ENCODE measurements at places on chromosomes 1 and 21.
A peak's percentile ranks its signal among the peaks of the same experiment; 100 is the strongest.

DNA sequence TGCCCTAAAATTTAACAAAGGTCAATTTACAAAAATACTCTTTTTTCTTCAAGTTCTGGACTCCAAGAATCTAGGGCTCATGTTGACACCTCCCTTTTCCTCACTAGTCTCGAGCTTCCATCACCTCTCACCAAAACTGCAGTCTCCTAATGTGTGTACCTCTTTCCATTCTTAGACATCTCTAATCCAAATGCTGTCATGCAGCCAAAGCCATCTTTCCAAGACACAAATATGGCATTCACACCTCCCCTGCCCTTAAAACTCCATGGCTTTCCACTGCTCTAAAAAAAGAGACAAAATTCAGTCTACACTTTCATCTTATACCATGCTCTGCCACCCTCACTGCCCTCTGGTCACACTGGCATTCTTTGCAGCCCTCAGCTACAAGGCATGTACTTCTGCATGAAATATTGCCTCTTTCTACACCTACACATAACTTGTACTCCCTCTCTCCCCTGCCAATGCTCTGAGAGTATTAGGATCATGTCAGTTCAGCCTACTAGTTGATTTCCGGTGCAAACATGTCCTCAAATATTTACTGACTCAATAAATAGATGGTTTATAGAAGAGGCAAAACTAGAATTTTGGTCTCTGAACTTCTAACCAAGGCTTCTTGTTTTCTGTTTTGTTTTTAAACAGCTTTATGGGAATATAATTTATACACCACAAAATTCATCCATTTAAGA is 26.9 kb downstream of the ADSS2 start:
- no peak for DNase-seq

DNA sequence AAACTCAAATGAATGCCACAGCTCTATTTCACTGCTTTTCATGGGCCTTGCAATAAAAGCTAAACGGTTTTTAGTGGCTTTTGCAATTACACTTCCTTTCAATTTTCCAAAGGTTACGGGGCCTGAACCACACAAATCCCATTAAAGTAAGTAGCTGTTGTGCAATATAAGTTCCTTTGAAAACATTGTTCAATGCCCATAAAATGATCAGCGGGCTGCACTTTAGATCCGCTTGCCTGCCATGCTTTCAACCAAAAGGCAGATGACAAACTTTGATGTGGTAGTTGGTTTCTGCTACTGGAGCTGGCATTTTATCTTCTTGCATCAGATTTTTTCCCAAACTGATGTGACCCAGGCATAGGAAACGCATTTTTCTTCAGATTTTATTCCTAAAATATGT is 50.2 kb downstream of the PRRX1 start:
- DNase-seq: no peak

DNA sequence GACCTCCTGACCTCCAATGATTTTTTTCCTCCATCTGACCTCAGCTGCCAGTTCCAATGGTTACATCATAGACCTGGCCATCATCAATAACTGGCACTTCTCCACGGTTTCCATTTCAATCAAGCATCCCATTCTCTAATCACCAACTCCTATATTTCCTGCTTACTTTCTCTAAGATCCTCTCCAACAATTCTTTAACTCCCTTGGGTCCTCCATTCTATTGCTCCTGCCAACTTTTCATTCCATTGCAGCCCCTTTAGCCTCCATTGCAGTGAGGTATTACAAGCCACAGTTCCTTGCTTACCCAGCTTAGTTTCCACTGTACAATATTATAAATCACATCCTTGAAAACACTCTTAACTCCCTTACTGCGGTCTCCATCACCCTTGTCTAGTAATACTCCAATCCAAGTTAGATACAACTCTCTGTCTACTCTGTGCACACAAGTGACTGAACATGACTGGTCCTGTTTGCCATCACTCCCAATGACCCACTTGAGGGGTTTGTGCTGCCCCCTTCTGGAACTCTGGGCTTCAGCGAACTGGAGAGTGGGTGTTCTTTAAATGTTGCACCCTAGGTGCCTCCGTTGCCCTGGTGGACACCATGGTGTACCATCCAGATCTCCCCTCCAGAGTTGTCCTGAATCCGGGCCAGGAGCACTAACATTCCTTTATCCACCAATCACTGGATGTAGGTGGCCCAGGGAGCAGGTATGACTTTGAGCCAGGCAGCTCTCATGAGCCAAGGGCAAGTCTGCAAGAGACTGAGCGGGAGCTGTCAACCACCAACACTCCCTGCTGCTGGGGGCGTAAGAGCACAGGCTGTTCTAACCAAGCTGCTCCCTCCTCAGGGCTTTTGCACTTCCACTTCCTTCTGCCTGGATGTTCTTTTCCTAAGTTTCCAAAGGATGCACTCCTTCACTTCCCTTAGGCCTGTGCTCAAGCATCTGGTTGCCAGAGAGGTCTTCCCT is 3.7 kb upstream of the FNDC7 start:
- no peak for DNase-seq

DNA sequence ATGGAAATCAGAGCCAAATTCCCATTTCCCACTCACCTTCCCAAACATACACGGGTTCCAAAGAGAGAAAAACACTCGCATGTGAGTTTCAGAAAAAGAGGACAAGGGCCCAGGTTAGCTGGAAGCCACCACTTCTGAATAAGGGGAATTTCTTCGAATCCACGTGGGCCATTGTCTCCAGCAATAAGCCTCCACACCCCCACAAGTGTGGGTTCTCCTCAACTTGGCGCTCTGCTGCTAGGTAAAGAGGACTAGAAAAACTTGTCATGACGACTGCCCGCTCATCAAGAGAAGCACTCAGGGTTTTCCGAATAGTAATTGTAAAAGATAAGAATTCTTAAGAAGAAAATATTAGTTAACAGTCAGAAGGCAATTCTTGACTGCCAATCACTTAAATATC is 30.6 kb downstream of the PRDM15 start:
- no peak for DNase-seq

- no peak for DNase-seq
These were observed 96.3 kb upstream of the SLC44A3 start for GRCh38 chr1:94723894-94724293.

- peak; percentile 91 for DNase-seq
These were observed 172.4 kb downstream of the NFIA start for GRCh38 chr1:61254634-61255357.

Data from skin of body (tissue), 3 donors.